ENCODE measurements at places on chromosomes 1 and 21.

- DNase-seq, result no peak
Observed at GRCh38 chr1:3120140-3120539, 51.1 kb downstream of the PRDM16 start.

DNA sequence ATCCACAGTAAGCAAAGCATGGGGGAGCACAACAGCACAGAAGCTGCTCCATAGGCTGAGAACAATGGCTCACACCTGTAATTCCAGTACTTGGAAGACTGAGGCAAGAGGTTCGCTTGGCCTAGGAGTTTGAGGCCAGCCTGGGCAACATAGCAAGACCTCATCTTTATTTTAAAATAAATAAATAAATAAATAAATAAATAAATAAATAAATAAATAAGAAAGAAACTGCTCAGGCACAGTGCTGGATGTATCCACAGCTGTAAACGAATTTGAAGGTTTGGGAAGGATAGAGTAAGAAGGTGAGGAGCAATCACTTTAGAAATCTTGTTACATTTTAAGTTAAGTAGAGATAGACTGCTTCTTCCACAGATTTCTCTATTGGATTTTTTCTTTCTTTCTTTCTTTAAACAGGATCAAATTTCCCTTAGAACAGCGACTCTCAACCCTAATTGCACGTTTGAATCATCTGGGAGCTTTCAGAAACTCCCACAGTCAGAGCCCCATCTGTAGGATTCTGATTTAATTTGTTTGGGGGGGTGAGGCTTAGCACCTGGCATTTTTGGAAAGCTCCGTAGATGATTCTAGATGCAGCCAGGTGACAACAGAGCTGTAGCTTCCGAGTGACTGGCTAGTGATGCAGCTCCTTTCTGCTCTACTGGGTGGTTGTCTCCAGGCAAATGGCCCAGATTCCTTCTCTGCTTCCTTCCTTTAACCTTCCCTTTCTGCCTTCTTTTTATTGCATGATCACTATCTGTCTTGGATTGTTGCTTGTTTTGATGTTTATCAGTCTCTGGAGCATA, 53.5 kb downstream of the S1PR1 start:
- DNase-seq, result no peak

- no peak for DNase-seq
Observed at GRCh38 chr1:79052829-79053449, 46.4 kb upstream of the ADGRL4 start.

DNA sequence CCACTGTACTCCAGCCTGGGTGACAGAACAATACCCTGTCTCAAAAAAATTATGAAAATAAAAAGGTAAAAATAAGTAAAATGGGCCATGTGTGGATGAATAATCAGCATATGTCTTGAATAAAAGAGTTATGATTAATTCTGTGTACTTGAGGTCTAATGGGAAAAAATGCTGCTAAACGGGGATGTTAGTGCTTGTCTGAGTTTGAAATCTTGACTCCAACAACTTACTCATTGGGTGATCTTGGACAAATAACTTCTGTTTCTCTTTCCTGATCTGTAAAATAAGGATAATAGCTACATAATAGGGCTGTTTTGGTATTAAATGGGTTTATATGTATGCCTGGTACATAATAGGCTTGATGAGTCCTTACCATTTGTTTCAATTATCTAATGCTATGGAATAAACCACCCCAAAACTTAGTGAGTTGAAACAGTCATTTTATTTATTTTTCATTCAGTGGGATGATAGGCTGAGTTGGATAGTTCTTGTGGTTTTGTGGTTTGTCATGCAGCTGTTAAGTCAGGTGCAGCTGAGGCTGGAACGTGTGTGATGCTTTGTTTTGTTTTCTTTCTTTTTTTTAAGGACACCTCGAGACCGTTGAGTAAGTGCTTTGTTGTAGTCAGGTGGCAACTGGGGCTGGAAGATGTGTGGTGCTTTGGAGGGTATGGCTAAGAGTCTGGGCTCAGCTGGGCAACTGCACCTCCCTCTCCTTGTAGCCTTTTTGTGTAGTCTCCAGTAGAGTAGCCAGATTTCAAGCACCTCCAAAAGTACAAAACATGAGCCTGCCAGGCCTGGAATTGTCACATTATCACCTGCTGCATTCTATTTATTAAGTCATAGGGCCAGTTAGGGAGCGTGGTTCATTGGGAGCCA, 4.9 kb downstream of the MDM4 start:
- DNase-seq, result no peak

GRCh38 chr21:31576428-31576827, 83.1 kb upstream of the SOD1 start:
- no peak for DNase-seq

DNA sequence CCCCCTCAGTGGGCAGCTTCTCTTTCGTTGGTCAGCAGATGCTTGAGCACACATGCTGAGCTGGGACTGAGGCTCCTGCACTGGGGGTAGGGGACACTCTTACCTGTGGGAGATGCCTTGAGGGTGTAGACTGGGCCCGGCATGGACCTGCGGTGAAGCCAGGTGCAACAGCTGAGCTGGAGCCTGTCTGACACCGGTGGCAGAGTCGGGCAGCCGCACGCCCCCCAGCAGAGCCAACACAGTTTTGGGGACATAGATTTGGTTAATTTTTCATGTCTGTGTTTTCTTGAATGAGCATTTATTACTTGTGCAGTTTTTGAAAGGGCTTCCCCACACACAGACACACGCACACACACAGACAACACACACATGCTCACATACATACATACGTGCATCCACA, 5.9 kb upstream of the HES5 start:
- no peak for DNase-seq

- no peak for DNase-seq
Observed at GRCh38 chr1:113999799-114000198, 20.5 kb downstream of the OLFML3 start.

DNA sequence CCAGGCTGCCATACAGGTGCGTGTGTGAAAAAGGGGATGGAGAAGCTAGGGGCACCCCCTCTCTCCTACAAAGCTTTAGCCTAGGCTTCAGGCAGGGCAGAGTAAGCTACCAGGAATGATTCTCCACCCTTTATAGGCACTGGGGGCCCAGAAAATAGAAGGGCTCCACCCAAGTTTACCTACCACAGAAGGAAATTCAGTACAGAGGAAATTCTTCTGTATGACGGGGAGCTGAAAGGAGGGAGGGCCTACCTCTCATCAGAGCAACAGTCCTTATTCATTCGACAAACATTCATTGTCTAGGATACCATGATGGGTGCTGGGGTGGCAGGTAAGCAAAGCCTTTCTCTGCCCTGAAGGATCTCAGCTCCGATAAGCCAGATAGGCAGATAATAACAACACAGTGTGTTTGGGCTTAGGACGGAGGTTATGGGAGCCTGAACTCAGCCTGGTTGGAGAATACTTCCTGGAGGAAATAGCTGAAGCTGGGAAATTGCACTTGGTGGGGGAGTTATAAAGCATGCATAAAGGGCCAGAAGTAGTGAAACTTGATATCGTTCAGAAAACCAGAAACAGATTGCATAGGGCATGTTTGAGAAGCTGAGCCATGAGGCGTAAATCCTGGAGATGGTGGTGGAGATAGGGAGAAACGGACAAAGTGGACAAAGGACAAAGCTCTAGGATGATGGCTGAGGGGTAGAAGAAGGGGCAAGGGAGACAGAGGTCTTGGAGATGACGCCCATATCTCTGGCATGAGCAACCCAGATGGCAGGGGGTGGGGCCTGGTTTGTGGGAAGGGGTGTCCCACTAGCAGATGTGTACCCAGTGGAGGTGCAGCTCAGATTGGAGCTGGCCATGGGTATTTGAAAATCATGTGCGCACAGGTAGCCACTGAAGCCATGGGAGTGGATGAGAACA, 5.3 kb upstream of the P3R3URF start:
- no peak for DNase-seq

- DNase-seq, result no peak
Observed at GRCh38 chr1:201096041-201096461, 16.2 kb downstream of the CACNA1S start.

- no peak for DNase-seq
Observed at GRCh38 chr1:165544996-165545395, 1.2 kb downstream of the LRRC52 start.

GRCh38 chr1:188761226-188761625, 1716.4 kb downstream of the BRINP3 start:
- no peak for DNase-seq

DNA sequence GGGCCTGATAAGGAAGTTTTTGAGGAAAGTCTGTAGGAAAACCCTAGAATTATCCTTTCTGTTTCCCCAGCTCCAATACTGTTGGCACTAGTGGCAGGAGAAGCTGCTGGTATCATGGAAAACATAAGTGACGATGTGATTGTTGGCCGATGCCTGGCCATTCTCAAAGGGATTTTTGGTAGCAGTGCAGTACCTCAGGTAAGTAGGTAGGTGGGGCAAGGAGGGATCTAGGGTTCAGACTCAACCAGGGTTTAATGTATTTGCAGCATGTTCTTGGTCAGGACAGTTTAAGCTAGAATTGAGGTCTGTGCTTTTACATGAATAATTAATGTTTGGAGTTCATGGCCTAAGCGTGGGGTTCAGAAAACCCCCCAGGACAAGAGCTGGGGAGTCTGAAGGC, 62.1 kb downstream of the KDM1A start:
- no peak for DNase-seq

- DNase-seq, result no peak
Observed at GRCh38 chr1:171817511-171818265, 23.6 kb upstream of the DNM3 start.

DNA sequence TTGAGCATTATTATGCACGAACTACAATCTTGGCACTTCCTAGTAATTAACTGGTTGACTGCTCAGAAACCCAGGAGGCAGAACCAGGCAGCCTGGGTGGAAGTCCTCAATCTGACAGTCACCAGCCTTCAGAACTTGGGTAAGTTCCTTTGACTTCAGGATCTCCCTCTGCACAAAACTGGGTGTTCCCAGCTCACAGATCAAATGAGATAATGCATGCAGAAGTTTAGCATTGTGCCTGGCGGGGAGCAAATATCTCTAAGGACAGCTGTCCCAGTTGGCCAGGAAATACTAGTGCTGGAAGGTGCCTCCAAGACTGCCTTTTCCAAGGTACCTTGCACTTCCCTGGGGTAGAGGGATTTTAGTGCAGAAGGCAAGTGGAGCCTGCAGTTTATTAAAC, 294.8 kb downstream of the PCP4 start:
- no peak for DNase-seq

- no peak for DNase-seq
Observed at GRCh38 chr1:232764458-232765251, 40.6 kb upstream of the MAP10 start.

- DNase-seq, result no peak
Observed at GRCh38 chr1:229452956-229453801, 19.3 kb upstream of the ACTA1 start.

DNA sequence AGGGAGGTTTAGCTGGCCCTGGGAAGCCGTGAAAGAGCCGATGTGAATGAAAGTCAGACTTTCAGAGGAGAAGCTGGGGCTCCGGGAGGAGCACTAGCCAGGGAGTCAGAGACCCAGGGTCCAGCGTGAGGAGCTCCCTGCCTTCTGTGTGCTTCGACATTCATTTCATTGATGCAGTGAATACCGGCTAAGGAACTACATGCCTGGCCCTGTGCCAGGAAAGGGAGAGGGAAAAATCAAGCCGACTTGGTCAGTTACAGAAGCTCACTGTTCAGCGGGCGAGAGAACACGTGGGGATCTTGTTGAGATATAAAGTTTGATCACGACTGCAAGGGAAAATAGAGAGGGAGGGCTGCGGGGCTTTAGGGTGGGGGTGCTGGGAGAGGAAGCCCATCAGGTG, 76.7 kb upstream of the RUNX3 start:
- DNase-seq, result peak; percentile 23

GRCh38 chr1:36479505-36480051, 3.1 kb downstream of the CSF3R start:
- DNase-seq, result no peak

DNA sequence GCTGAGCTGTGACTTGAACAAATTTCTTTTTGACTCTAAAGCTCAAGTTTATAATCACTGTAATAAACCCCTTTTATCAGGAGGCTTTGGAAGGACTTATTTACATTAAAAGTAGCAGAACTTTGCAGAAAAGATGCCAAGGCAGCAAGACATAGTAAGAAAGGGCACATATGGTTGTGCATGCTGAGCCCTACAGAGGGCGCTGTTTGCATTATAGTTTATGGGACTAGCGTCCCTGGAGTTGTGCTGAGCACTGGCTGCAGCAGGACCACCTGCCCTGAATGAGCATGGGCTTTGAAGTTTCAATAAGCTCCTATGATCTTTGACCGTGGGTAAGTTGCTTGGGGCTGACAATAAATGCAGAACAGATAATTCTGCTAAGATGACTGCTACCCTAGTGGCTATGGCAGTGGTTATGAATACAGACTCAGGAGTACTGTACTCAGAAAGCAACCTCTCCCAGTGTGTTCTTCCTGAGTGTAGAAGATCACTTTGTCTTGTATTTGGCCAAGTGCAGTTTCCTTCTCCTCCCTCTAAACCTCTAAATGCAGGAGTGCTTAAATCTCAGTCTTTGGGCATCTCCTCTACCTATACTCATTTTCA, 45.4 kb upstream of the USP1 start:
- DNase-seq, result no peak

DNA sequence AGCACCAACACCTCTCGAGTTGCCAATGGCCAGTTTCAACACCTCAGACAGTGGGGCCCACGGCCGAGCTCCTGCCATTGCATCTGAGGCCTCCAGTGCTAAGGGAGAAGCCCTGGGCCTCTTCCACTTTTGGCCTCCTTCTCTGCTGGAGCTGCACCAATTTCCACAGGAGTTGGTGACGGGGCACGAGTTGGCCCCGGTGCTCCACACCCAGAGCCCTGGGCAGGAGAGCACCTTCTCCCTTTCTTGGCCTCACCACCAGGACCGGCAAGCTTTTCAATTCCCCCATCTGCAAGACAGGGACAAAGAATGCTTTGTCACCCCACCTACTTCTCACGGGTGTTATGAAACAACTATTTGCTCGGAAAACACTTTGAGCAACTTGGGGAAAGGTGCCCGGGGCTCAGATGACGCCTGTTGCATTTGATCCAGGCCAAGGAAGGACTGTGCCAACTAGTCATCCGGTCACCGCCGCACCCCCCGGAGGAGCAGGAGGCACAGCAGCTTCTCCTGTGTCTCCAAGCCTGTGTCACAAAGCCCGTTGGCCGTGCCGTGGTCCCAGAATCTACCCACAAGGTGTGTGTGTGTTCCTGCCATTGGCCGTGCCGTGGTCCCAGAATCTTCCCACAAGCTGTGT, 55.2 kb downstream of the TOMM20 start:
- no peak for DNase-seq

DNA sequence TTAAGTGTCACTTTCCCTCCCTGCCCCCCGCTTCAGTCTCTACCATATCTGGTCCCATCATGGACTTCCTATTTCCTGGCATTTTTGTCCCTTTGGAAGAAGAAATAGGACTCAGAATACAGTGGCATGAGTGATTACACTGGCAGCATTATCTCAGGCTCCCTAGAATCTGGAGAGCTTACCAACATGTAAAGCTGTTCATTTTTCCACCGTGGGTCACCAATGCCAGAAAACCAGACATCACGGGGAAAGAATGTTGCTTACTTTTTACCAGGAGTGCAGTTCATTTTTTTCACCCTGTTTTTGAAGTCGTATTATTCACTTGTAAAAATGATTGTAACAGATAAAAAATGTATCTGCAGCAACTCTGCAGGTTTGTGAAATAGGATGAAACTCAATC, 44.8 kb downstream of the BACH1 start:
- no peak for DNase-seq
